ENCODE measurements at places on chromosomes 7 and 10. TPM values are rescaled to one million over a fixed set of nuclear protein-coding genes. Genes with fewer than 3 reads are reported as not detected.

DNA sequence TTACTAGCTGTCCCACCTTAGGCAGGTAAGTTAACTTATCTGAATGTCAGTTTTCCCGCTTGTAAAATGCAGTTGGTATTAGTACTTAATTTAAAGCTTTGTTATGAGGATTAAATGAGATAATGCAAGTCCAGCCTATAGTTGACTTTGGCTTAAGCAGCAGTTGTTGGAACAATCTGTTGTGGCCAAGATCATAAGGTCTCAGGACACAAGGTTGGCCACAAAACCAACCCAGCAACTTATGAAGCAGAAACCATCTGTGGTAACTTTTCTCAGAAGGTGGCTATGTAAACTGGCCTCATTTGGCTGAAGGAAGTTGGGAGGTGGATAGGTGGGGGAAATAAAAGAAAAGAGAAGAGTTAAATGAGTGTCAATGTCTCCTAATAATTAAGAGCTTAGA is 29.4 kb downstream of the ENTPD1 start:
- DNase-seq = no peak

Gene PLCE1
- polyA plus RNA-seq = 53.4 TPM

DNA sequence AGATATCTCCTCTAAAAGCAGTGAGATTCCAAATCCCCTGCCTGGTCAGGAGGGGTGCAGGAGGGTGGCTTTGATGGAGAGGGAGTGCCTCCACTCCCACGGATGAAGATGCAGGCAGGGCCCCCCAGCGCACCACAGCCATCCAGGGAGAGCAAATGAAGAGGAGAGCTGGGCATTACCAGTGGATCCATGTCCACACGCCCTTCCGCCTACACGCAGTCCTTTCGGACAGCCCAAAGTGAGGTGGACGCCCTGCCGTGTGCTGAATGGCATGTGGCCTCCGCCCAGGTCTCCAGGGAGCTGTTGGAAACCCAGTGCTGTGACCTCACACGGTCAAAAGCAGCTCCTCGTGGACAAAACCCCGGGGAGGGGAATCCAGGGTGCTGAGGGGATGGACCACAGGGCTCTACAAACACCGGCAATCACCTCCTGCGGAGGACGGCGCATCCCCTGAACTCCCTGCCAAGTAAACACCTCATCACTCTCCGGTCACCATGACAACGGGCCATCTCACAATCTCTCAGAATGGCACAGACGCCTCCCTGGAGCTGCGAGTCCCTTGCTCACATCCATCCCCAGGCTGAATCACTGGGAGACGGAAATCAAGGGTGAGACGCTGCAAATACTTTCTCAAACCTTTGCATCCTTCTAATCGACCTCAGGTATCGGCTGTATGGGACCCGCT is 35.0 kb upstream of the DNAAF5 start:
- no peak for DNase-seq

Gene ITPRID1
- polyA plus RNA-seq = 0.61 TPM

DNA sequence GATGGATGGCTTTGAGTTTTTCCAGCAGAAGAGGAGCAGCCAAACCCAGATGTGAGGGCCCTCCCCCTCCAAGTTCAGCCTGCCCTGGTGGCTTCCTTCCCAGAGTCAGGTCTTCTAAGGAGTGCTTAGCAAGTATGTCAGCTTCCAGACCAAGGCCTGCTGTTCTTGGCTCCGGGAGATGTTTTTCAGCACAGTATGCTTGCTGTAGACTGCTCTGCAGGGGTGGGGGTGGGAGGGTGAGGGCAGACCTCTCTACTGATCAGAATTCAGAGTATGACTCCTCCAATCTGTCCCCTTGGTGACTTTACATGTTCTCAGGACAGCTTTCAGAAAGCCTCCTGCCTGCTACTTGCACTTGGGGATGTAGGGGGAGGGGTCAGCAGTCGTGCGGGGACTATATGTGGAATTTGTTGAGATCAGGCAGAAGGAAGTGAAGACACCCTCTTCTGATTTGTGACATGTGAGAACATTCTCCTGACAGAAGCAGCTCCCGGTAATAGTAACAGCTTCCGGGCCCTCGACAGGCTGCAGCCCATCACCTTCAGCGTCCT is 516.4 kb upstream of the ZMIZ1 start:
- peak; percentile 87 for DNase-seq

DNA sequence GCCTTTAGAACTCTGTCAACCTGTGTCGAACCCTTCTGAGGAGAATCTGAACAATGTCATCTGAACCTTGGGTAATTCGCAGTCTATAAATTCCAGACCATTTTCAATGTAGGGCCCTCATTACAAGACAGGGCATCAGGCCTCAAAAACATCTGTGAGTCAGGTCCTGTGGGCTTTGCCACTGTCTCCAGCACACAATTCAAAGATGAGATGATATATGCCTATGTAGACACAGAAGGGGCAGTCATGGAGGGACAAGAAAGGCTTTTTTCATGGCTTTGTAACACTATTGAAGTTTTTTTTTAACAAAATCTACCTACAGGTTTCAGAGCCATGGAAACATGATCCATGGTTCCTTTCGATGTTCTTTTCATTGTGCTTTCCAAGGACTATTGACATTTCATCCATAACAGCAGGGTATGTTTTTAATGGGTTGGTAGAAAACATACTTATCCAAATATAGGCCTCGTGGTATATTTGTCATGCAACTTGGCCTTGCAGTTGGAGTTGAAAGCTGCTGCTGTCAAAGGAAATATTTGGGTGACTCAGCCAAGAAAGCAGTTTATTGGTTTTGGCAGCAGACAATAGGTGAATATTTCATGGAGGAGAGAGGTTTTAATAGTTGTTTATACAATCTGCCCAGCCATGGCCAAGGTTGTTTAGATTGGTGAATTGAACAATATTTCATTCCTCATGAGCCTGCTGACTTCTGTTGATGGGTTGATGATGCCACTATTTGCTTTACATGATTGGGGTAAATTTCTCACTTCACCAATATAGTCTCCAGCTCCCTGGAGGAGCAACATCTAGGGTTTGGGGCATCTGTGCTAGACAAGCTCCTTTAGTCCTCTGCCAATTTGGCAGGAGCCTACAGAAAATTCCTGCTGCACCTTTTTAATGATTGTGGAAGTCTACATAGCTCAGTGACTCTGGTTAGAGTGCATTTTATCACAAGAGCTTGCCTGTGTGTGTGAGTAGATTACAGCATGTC is 158.4 kb upstream of the TMEM72 start:
- DNase-seq = no peak

GRCh38 chr10:124935946-124936345 is 6.0 kb upstream of the ZRANB1 start:
- no peak for DNase-seq

- DNase-seq = peak; percentile 27
Measured at GRCh38 chr7:117068511-117069145, 115.3 kb downstream of the ST7 start.

Gene TTYH3
- polyA plus RNA-seq = 83.4 TPM

DNA sequence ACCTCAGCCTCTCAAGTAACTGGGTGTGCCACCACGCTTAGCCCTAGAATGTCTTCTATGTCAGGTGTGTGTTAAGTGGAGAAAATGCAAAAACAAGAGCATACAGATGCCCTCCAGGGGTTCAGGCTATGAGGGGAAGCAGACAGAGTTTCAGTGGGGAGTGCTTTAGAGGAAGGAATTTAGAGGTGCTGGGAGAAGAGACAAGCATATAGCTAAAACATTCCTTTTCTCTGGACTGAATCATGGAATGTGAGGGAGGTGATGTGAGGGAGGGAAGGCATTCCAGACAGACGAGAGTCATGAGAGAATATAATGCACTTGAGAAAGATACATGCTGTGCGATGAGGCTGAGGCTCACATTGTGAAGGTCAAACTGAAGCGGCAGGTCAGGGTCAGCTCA is 6.6 kb upstream of the ZNF786 start:
- DNase-seq = no peak

Gene MYH16
- polyA plus RNA-seq = 0.08 TPM

DNA sequence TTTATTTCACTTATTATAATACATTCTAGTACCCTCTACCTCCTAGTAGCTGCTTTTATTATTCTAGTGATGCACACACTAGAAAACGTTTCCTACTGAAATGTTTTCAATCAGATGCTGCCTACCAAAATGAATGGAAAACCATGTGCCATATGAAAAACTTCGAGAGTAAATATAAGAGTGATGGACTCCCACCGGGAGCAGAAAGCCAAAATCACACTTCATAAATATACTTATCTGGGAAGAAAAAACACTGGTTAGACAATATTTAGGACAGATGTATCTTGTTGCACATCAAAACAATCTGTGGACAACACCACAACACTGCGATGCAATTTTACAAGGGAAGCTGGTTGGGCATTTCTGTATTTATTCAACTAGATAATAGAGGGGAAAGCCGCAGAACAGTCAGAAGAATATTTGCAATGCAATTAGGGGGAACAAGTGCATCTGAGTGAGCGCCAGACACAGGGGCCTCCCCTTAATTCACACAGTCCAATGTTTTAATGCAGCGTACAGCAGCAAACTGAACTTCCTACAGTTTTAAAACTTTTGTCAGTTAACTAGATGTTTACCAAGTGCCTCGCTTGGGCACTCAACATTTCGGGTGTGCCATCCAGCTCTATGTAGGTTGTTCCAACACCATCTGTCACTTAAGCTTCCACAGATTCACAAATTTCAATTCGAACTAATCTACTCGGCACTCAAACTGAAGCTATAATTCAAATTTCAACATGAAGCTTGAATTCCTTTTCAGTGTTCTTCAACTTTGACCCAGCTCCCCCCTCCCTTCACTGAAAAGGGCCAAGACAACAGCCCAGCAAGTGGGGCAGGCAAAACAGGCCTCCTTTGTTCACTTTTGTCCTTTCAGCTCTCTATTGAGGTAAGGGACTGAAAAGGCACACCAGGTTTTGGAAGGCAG is 7.4 kb downstream of the NRCAM start:
- no peak for DNase-seq

DNA sequence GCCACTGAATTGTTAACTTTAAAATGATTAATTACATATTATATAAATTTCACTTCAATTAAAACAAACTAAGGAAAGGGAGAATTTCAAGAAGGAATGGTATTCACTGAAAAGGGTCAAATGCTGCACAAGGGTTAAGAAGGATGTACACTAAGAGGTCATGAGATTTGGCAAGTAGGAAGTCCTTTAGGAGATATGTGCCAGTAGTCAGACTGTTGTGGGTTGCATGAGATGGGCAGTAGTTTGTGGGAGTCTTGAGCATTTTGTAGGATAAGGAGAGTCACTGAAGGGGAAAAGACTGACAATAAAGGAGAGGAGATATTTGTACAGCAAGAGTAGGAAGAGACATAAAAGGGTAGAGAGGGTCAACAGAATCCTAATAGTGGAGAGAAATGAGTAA is 12.4 kb upstream of the PTPN12 start:
- no peak for DNase-seq

DNA sequence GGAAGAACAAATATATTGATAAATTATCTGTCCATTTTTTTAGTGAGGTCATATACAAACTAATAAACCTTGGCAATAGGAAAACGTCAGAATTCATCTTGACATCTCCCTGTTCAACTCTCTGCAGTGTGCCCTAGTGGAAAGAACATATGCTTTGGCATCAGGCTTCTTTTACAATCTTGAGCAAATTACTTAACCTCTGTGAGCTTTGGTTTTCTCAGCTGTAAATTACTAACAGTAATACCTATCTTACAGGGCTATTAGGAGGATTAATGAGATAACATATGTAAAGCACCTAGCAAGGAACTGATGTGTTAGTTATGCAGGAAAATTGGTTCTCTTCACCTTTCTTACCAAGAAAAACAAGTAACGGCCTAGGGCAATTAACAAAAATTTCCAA is 161.8 kb downstream of the PHTF2 start:
- DNase-seq = no peak

DNA sequence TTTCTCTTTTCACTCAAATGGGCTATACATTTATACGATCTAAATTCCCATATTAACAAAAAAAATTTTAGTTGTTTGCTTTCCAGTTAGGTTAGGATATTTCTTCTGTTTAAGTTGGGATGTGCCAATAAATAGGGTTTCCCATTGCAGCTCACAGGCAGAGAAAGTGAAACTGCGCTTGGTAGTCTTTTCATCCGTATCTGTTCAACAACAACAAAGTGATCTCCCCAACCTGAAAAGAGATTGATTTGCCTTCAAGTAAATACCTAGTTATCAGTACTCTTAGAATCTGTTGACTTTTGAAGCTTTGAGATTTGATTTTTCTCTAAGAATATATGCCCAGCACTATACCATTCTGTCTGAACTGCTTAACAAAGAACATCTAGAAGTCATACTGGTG is 143.4 kb downstream of the DYNC1I1 start:
- DNase-seq = no peak

Gene EVX1
- not detected for polyA plus RNA-seq

Gene AHR
- 15.8 TPM for polyA plus RNA-seq

DNA sequence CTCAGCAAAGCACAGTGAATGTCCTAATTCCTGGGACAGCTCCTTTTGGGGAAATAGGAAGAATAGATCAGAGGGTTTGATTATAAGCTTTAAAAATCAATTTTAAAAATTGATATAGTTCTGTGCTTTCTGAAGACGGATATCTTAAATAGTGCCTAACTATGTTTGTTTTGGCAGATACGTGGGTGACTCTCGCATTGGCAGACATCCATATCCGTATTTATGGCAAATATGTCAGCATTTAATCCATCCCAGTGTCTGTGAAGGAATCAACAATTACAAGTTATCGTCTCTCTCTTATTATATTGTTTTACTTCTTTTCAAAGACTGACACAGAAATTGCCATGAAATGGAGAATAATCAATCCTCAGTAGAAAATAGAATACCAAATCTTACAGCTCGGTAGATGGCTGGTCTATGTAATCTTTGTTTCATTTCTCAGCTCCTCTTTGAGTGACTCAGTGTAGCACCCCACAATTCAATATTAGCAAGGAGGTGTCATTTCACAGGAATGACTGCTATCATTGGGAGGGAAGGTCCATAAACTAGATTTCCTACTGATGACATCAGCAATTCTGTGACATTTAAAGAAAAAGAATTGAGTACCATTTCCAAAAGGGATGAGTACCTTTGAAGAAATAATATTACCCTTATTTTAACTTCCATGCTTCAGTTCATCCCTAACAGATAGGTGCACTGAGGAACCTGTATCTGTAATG is 186.4 kb upstream of the NFE2L3 start:
- no peak for DNase-seq

DNA sequence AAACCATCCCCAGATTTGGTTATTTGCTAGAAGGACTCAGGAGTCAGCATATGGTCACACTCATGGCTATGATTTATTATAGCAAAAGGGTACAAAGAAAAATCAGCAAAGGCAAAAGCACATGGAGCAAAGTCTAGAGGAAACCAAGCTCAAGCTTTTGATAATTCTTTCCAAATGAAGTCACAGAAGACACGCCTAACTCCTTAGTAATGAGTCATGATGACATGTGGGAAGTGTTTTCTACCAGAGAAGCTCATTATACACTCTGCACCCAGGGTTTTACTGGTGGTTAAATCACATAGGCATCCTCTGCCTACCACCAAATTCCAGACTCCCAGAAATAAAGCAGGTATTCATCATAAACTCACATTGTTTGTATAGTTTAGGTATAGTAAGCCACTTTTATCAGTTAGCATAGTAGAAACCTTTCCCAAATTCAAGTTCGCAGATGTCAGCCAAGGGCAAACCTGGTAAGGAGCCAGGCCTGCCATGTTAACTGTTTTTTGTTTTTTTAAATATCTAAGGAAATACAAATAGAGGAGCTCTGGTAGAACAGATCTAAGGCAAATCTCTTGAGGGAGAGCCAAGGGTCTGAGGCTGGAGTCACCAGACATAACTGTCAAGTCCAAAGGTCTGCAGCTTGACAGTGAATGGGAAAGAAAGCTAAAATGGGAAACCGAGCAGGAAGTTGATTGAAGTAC is 15.4 kb upstream of the HIBADH start:
- DNase-seq = no peak

GRCh38 chr10:55233090-55233489 is 432.1 kb upstream of the PCDH15 start:
- DNase-seq = no peak

Data from hindlimb muscle (tissue), 1 donor.